ENCODE measurements at places on chromosomes 3 and 15.

DNA sequence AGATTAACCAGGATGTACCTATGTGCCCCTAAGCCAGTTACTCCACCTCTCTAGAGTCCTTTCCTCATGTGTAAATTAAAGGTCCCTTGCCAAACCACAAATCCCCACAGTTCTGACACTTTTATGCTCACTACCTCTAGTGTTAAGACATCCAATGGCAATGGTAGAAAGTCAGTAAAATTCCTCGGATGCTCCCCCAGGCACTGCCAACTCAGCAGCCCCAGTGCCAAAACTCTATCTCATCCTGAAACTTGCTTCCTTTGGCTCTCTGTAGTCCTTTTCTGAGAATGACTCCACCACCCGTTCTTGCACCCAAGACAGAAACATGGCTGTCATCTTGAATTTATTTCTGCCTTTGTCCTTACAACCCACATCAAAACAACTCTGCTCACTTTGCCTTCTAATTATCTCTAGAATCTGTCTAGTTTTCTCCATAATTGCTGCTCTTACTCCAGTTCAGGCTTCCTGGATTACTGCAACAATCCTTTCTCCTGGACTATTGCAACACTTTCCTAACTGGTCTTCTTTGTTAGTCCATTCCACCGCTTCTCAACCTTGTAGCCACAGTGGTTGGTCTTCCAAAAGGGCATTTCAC lies 41.6 kb downstream of the MB21D2 start:
- DNase-seq = no peak

DNA sequence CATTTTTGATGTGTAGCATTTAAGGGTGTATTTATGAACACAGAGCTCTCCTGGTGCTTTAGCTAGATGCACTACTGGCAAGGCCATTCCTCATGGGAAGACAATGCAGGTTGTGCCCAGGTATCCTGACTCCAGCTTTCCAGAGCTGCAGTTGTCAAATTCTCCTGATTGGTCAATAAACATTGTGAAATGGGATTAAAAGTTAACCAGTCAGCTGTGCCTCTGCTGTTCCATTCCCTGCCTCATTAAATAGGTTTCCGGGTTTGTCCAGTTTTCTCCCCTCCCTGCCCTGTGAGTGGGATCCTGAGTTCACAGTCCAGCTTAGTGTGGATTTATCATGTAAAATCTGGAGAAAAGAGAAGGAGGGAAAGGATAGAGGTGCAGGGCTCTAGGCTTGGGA lies 207.3 kb downstream of the SQOR start:
- DNase-seq = no peak

DNA sequence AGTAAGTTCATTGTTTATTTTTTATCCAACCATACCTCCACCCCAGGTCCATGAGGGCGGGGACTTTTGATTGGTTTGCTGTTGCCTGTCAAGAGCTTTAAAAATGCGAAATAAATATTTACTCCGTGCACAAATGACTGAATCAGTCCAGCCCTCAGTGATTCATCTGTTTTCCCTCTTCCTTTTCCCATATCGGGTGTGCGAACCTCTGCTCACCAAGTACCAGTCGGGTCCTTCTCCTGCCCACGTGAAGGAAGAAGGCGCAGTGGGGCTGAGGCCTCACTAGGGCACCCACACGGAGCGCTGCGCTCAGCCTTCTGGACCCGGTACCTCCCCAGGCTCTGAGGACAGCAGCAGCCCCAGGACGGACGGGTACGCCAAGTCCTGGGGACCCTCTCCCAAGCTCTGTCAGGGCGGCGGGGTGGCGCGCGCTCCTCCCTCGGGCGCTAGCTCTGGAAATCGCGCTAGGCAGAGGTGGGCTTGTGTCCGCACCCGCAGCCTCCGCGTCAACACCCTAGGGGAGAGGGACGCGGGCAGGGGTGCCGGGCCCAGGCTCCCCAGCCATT lies 70.5 kb upstream of the EPHB3 start:
- DNase-seq = no peak

- no peak for DNase-seq
Measured at GRCh38 chr3:124491098-124491497, 239.2 kb upstream of the UMPS start.

DNA sequence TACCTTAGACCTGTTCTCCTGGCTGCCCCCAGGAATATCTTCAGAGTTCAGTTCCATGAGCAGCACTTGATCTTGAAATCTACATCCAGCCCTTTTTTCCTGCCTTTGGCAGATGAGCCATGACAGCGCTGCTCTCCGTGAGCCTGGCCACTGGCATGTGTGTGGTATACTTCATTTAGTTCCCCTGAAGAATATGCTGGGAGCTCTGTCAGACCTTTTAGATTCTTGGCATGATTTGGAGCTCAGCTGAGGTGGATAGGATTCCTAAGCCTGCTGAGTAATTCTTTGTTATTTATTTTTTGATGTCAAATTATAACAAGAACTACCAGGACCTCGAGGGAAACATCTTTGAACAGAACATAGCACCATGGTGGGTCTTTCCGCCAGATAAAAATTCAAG lies 121.7 kb downstream of the EDEM1 start:
- DNase-seq = no peak

GRCh38 chr15:89851673-89852341 lies 37.2 kb upstream of the ANPEP start:
- DNase-seq = no peak

DNA sequence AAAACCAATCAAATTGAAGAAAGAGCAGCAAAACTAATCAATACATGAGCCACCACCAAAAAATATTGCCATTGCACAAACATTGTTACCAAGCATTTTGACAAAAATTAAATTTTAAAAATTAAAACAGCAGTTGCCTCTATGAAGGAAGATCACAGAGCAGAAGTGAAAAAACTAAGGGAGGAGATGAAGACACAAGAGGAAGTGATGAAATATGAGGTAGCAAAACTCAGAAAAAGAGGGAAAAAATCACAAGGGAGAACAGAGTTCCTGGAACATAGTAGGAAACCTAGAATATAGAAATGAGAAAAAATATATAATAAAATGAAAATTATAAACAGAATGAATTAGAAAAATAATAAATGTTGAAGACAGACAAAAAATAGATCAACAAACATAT lies 7.3 kb upstream of the SERPINI2 start:
- DNase-seq = no peak

DNA sequence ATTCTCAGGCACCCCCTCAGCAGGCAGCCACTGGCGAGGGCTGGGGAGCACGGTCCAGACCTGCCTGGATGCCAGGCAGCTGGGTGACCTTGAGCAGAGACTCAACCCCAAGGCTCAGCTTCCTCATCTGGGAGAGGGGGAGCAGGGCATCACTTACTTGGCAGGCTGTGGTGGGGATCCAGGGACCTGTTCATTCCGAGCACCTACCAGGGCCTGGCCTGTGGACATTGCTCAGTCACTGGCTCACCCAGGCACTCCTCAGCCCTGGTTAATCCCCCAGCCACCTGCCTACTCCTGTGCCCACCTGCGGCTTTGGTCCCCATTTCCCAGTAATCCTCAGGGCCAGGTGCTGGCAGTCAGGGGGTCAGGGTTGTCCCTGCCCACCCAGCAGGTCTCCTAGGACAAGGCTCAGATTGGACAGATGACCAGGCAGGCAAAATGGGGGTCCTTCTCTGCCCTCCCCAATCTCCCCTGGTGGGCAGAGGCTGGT lies 9.3 kb upstream of the RPL29 start:
- no peak for DNase-seq

- no peak for DNase-seq
Measured at GRCh38 chr3:126959921-126960603, 22.9 kb upstream of the PLXNA1 start.

- no peak for DNase-seq
Measured at GRCh38 chr3:14805961-14806537, 12.7 kb upstream of the FGD5 start.

DNA sequence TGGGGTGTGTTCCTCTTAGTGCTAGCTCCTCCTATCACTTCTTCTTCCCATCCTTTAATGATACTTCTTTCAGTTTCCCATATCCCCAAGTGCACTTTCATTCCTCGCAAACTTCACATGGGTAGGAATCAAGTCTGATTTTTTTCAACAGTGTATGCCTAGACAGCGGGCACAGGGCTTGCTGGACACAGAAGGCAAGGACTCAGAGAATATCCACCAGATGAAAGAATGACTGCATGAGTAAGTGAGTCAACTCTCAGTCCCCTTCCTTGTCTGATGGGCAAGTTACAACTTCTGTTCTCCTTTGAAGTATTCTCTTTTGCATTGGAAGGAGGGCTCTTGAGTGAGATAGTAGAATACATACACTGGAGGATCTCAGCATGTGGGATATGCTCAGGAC lies 3.1 kb upstream of the SQOR start:
- DNase-seq = peak; percentile 56

- DNase-seq = no peak
Measured at GRCh38 chr15:57327985-57328471, 48.3 kb upstream of the CGNL1 start.

GRCh38 chr3:16515885-16516420 lies 2.5 kb upstream of the RFTN1 start:
- no peak for DNase-seq

DNA sequence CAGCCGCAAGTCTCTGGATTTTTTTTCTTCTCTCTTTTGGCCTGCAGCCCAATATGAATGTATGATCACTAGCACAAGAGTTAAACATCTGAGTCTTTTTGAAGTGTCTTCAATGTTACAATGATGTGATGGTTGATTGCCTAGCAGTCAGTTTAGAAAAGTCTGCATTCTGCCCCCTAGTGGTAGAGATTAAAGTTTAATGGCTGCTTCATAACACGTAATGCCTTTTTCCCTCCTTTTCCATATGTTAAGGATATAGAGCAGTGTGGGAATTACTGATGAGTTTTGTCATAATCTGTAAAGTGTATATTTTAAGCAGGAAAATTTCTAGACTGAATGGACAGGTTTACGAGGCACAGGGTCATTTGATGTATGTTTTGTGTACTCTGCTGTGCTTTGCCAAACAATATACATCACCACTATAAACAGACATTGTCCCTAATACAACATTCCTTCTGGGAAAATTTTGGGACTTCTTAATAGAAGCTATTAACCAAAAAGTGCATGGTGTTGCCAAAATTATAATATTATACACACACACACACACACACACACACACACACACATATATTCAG lies 1038.5 kb upstream of the NR2F2 start:
- DNase-seq = peak; percentile 55

DNA sequence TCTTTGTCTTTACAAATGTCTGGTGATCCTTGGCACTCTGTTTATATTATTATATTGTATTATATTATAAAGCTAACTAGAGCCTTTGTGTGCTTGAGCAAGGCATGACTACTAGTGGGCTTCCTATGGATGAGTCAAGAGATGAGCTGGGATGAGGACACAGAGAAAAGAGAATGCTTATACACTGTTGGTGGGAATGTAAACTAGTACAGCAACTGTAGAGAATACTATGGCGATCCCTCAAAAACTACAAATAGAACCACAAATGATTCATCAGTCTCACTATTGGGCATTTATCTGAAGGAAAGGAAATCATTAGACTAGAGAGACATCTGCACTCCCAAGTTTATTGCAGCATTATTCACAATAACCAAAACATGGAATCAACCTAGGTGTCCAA lies 40.8 kb upstream of the MED12L start:
- DNase-seq = no peak

DNA sequence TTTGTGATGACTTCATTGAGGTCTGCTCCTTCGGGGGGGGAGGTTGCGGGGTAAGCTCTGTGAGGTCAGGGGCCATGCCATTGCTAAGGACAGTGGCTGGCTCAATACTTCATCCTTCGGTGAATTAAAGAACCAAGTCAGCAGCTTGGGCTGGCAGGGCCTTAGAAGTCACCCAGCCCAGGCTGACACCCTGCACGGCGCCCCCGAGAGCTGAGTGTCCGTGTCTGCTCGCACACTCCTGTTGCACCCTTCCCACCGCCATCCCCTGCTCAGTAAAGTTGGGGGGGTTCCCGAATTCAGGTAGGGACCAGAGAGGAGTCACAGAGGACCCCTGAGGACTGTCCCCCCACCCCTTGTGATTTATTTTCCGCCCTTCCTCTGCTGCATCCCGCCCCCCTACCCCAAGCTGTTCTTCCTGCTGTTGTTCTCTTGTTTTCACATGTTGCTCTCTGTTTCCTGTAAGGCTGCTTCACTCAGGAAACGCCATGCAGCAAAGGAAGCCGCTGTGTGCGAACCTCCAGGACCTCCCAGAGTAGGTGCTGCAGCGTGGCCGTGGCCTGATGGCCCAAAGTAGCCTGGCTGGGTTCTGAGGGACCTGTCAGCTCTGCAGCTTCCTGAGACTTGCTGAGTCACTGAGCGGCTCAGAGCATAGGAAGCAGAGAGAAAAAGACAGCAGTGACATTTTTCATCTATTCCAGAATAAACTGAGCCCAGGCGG lies 14.4 kb downstream of the EFCC1 start:
- no peak for DNase-seq

DNA sequence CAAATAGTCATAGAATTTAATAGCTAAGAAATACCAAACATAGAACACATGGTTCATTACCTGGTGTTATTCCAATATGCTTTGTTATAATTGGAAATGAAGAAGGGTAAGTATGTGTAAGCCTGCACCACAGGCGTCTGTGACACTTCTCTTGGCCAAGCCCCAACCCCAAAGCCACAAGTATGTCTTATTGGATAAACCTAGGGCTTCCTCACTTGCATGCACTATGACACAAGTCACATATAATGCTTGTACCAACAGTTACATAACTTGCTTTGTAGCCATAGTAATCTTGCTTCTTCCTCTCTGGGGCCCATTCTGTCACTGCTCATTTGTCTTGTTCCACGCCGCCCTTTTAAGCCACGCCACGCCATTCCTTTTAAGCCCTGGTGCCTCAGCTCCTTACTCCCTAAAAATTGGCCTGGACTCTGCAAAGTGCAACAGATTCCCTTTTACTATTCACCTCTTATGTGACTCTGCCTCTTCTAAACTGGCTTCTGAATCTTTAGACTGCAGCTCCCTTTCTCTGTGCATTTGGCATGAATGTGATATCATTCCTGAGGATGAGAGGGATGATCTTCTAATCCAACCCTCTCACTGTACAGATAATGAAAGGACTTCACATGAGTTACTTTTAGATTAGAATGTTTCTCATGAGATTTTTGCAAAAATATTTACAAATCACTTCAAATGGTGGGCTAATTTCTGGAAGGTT lies 48.1 kb upstream of the EPHA3 start:
- no peak for DNase-seq

DNA sequence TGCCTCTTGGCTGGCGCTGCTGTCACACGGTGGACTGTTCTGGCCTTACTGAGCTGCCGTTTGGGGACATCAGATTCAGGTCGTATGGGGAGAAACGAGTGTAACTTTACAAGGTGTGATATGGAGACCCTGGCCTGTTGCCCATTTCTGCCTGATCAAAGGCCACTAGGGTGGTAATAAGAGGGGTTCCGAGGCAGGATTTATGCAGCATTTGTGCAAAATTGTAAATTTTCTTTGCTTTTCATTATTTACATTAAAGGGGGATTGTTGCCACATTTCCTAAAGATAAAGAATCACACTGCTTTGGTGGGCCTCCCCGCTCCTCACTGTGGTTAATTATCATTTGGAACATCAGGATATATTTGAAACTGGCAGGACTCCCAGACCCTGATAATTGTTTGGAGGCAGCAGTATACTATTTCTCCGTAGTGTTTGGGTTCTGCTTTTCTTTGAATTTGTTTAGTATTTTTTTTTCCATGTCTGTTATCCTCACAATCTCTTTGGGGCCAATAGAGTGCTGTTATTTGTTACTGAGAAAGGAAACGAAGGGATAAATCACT lies 891 bp downstream of the NXPE3 start:
- DNase-seq = peak; percentile 12

All from RKO (cell line).